Left ventricle myocardium inferior (tissue), 1 donor: ENCODE measurements at places on chromosomes 2 and 18. TPM values are rescaled to one million over a fixed set of nuclear protein-coding genes. Genes with fewer than 3 reads are reported as not detected.

The FAM237A gene
- not detected for total RNA-seq

- no peak for DNase-seq
These were observed 675.7 kb upstream of the ID2 start for GRCh38 chr2:8006181-8006580.

- no peak for DNase-seq
These were observed 115.1 kb upstream of the GPC1 start for GRCh38 chr2:240320204-240320993.

DNA sequence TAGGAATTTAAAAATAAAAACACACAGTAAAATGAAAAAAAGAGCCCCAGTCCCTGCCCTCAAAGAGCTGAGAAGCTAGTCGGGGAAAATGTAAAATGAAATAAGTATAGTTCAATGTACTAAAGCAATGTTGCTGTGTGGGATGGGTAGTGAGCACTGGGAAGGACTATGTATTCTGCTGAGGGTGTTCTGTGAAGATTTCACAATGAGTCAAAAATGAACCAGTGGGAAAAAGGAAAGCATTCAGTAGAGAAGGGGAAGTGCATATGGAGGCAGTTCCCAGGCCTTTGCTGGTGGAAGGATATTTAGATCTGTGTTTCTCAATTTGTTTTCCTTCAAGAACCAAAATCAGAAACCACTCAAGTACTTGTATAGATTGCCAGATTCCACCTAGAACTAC lies 1094.7 kb upstream of the KLHL29 start:
- no peak for DNase-seq

The PCARE gene
- 0.74 TPM for total RNA-seq

DNA sequence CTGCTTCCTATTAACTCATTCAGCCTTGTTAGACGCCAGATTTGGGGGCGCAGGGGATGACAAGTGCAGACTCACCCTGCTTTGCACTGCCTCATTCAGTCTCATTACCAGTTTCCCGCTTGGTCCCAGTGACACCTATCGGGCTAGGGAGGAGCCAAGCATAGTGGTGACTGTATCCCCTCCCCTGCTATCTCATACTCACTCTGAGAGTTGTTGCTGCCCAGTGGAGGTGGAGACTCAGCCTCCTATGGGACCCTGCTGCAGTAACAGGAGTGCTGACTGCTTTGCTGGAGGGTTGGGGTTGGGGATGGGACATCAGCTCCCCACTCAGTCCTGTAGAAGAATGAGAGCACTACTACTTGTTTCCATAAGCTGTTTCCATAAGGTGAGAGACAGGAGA lies 21.3 kb upstream of the PIK3C3 start:
- no peak for DNase-seq

DNA sequence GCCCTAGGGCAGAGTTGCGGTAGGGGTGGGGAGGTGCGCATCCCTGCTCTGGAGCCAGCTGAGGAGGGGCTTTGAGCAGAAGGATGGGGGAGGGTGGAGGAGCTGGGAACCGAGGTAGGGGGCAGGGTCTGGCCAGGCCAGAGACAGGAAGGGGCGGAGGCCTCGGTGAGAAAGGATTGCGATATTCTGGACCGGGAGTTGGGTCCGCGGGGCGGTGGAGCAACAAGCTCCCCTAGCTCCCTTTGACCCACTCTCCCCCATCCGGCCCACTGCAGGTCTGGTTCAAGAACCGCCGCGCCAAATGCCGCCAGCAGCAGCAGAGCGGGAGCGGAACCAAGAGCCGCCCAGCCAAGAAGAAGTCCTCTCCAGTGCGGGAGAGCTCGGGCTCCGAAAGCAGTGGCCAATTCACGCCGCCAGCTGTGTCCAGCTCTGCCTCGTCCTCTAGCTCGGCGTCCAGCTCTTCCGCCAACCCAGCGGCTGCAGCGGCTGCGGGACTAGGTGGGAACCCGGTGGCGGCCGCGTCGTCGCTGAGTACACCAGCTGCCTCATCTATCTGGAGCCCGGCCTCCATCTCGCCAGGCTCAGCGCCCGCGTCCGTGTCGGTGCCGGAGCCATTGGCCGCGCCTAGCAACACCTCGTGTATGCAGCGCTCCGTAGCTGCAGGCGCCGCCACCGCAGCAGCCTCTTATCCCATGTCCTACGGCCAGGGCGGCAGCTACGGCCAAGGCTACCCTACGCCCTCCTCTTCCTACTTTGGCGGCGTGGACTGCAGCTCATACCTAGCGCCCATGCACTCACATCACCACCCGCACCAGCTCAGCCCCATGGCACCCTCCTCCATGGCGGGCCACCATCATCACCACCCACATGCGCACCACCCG lies 4.8 kb downstream of the OTX1 start:
- no peak for DNase-seq

- no peak for DNase-seq
These were observed 46.0 kb downstream of the LAMA1 start for GRCh38 chr18:7071600-7071999.

The C2orf81 gene
- 0.82 TPM for total RNA-seq

GRCh38 chr2:217091531-217091930 lies 231.7 kb upstream of the TNP1 start:
- DNase-seq = no peak

DNA sequence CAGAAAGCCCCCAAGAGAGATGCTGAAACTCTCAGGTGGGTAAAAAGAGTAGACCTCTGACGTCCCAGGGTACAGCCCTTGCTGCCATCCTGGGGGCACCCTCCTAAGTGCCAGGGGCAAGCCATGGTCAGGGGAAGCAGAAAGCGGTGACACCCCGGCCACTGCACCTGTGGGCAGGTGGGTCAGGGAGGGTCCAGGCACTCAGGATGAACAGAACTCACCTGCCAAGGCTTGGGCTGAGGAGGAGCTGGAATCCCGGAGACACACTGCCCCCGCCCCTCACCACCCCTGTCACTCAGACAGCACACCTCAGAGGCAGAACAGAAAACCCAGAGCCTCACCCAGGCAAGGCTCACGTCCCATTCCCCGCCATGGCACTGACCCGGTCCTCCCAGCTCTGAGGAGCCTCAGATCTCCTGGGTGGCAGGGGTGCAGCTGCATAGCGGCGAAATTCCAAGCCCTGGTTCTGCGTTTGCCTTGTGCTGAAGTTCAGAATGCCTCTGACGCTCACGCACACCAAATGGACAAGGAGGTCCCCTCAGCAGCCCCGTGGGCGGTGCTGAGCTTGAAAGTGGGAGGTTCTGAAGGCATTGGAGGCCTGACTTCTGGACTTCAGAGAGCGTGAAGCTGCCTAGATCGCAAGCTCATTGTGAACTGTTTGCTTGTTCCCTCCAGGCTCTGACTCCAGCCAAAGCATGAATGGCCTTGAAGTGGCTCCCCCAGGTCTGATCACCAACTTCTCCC lies 4.3 kb downstream of the GPR17 start:
- DNase-seq = peak; percentile 16

DNA sequence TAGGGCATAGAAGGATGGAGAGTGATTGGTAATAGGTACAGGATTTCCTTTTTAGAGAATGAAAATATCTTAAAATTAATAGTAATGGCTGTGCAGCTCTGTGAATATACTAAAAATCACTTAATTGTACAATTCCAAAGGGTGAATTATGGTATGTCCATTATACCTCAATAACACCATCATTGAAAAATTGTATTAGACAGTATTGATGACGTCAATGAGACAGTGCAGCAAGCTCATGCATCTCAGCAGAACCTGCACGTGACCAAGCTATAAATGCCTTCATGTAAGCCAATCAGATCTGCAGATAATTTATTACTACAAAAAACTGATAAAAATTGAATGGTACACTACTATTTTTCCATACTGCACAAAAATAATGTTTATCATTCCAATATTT lies 354.4 kb upstream of the CDH19 start:
- no peak for DNase-seq

- DNase-seq = no peak
These were observed 108.2 kb upstream of the UBE2E3 start for GRCh38 chr2:180872255-180872654.

The MAL gene
- 4.4 TPM for total RNA-seq

DNA sequence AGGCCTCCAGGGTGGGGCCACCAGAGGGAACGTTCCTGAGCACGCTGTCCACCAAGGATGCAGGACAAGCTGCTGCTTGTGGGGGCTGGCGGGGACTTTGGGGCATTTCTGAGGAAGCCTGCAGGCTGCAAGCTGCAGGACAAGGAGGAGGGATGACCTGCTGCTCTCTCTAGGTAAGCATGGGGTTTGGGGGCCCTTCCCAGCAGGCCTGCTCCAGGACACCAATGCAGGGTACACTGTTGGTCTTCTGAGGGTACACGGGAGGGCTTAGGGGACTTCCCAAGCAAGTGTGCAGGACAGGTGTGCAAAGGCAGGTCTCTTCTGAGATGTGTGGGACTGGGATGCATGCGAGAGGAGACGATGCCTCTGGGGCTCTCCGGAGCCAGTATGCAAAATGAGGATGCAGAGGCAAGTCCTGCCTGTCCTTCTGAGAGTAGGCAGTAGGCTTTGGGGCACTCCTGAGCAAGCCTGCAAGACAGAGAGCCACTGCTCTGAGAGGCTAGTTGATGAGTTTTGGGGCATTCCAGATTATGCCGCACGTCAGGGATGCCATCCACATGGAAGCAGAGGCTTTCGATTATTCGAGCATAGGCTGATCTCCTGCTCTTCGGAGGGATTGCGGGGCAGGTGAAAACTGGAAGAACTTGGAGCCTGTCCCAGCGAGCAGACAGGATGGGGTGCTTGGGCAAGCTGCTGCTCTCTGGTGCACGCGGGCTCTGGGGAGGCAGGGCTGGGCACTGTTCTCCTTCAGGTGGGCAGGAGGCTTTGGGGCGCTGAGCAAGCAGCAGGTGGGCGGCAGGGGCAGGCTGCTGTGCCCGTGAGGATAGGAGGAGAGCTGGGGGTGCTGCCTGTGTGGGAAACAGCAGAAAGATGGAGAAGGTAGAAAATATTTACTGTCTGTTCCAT lies 44.6 kb downstream of the CNGA3 start:
- no peak for DNase-seq

DNA sequence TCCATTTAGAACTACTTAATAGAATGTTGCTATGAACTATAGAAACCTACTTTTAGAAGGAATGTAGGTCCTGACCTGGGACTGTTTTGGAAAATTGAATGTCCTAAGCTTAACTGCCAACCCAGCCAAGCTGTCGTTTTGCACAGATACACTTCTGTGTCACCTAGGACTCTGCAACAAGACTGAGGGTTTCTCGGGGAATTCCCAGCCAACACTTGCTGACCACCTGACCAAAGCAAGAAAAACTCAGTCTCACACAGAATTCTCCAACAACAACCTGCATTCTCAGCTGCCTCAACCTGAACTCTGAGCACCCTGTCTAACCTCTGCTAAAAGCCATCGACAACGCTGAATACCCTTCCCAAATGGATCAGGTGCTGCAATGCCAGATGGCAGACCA lies 128.2 kb downstream of the SS18 start:
- no peak for DNase-seq

The LIMS4 gene
- total RNA-seq = 2.1 TPM

GRCh38 chr18:45834306-45834705 lies 8.8 kb downstream of the SIGLEC15 start:
- DNase-seq = no peak

The CYP27A1 gene
- total RNA-seq = 6.7 TPM

The DLX1 gene
- not detected for total RNA-seq

DNA sequence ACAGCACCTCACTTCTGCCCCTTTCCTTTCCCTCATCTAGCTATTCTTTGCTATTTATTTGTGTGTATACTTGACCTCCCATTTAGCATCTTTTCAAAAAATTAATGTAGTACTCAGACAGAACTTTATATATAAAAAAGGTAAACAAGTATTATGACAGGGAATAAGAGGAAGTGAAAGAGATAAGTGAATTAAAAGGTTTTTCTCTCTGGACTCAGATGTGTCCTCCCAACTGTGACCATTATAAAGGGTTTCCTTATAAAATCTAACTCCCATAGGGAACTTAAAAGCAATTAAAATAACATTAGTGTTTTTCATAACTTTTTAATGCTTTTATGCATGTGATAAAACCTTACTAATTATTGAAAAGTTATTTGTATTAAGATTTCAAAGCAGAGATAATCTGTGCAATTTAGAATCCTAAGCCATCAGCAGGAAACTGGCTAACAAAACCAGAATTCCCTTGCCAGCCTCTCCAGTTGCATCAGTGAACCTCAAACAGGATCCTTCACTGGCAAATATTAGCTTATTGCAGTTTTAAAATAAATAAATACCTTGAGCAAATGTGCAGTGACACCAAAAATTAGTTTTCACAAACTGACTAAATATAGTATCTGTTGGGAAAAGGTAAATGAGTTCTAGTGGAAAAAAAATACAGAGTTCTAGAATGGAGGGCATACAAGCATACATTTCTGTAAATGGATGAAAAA lies 930.7 kb downstream of the BCL11A start:
- DNase-seq = no peak

The NTSR2 gene
- total RNA-seq = not detected

GRCh38 chr2:193231634-193232033 lies 1036.9 kb upstream of the TMEFF2 start:
- DNase-seq = no peak

The GPATCH11 gene
- 6.3 TPM for total RNA-seq
